ENCODE measurements at places on chromosomes 2 and 18.

- DNase-seq: no peak
Measured at GRCh38 chr18:30454920-30455319, 587.6 kb downstream of the DSC3 start.

DNA sequence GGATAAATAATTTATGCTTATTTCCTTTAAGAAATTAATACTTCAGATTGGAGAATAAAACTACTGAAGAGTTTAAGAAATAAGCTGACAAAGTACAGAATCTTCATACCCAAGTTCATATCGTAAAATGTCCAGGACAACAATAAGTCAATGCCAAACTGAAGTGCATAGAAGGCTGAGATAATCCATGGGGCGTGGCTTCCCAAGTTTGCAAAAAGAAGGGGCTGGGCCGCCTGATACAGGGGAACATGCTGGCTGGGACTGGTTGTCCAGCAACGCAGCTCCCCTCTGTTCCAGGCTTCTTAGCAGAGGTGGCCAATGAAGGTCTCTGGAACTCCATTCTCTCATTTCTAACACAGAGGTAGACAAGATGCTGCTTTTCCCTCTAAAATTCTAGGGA lies 189.5 kb upstream of the SPOPL start:
- no peak for DNase-seq

- DNase-seq: no peak
Measured at GRCh38 chr2:49080681-49081080, 73.6 kb downstream of the FSHR start.

DNA sequence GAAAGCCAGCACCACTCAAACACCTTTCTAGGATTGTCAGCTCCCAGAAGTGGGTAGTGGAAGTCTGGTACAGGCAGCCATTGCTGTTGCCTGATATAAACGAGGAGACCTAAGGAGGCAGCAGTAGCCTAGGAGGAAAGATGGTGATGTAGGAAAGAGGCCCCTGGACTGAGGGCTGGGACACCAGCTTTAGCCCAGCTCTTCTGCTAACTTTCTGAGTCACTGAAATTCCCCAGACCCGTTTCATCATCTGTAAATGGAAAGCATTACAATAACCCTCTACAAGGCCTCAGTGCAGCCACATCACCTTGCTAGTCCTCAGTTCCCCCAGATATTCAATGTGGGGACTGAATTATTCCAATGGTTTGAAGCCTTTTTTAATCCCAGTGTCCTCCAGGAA lies 336.5 kb downstream of the TNS1 start:
- no peak for DNase-seq

- DNase-seq: no peak
Measured at GRCh38 chr2:102698369-102699111, 63.3 kb upstream of the TMEM182 start.

GRCh38 chr2:3450385-3451010 lies 68.8 kb downstream of the ADI1 start:
- no peak for DNase-seq

DNA sequence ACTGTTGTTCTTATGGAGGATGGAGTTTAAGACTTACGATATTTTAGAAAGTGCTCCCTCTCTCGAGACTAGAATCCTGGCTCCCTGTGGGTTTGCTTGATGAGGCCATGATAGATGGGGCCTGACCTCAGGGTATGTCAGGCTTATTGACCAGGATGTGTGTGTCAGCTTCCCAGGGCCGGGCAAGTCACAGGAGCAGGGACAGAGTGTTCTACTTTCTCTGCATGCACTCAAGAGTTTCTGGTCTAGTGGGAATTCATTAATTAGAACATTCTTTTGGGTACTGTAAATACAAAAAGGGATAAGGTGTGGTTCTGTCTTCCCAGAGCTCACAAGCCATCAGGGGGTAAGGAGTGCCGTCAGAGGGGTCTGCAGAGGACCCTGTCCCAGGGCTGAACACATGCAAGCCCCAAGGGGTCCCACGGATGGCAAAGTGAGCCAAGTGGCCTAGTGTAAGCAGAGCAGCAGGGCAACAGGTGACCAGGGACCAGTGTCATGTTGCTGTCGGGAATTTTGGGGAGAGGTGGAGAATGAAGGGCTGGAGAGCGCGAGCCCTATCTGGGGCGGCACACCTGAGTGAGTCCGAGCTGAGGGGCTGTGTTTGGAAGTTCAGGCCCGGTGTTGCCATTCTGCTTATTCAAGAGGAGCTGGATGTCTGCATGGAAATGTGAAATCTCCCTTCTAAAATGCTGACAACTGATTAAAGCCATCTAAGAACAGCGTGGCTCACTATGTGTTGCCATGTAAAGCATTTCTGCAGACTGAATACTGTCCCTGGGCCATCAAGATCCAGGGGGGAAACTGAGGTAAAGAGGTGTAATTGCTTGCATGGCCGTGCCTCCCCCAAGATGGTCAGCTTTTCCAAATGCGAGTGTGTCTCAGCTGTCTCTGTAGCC lies 91.4 kb downstream of the TGFA start:
- no peak for DNase-seq

- no peak for DNase-seq
Measured at GRCh38 chr2:98560256-98560771, 48.0 kb downstream of the COA5 start.

- DNase-seq: no peak
Measured at GRCh38 chr2:62662554-62662953, 43.0 kb upstream of the EHBP1 start.

DNA sequence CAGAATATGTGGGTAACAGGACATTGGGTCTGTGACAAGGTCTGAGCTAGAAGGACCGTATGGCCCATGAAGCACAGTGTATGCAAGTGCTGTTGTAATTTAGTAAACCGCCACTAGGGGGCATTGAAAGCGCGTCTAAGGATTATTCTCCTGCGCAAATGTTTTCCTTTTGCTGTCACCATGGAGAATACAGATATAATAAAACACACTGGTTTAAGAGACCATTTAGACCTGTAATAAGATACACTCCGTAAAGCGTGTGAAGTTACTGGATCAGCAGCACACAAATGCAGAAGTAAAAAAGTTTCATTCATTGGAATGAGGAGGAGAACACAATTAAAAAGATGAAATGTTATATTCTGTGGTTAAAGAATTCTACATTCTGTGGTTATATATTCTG lies 272.4 kb downstream of the AGAP1 start:
- DNase-seq: peak; percentile 26

DNA sequence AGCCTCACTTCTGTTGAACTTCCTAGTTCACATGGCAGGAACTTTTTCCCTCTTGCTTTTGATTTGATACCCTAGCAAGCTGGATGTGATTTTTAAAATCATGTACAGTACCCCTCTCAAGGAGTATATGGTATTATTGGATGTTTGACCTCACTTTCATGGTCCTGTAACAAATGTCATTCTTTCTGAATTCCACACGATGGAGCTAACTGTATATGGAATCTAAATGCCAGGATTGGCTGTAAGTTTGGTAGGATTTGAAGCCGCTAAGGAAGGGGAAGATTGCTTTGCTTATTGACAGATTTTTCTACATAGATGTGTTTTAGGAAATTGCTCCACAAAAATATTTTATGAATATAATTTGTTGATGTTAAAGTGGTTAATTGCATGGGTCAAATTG lies 18.3 kb downstream of the MAIP1 start:
- DNase-seq: no peak

GRCh38 chr2:229765721-229766120 lies 51.4 kb upstream of the DNER start:
- DNase-seq: no peak

GRCh38 chr2:122411231-122411630 lies 655.8 kb downstream of the TSN start:
- no peak for DNase-seq

GRCh38 chr2:181517685-181518301 lies 60.6 kb downstream of the ITGA4 start:
- DNase-seq: no peak
